Activated CD4-positive, alpha-beta T cell treated with anti-CD3 and anti-CD28 coated beads, Interleukin-2, amount 10 ng/mL, durations not matched to agents 24 days and 14 days (primary cell): ENCODE measurements at places on chromosomes 1 and 21. TPM values are rescaled to one million over a fixed set of nuclear protein-coding genes. Genes with fewer than 3 reads are reported as not detected.

Gene OVAAL
- not detected in 2 replicates for total RNA-seq

Gene SELE
- not detected in 2 replicates for total RNA-seq

Gene C4BPB
- 0.43 and 0.82 TPM in 2 replicates for total RNA-seq

Gene ANKRD35
- 0.40 TPM in 2 replicates for total RNA-seq

Gene HUNK
- 0.33 and 0.37 TPM in 2 replicates for total RNA-seq

Gene AZIN2
- total RNA-seq: 1.3 and 1.4 TPM in 2 replicates

Gene HSD3B1
- not detected in 2 replicates for total RNA-seq

Gene LCE1B
- not detected in 2 replicates for total RNA-seq

Gene SPATA46
- total RNA-seq: not detected in 2 replicates

Gene HSPG2
- total RNA-seq: 6.2 and 6.3 TPM in 2 replicates

Gene ZNF648
- not detected in 2 replicates for total RNA-seq

Gene LAMC2
- 0.05 and 0.07 TPM in 2 replicates for total RNA-seq
